CD4-positive, alpha-beta T cell treated with Interleukin-10 for 1 hour (primary cell): ENCODE measurements at places on chromosomes 11 and 22.

DNA sequence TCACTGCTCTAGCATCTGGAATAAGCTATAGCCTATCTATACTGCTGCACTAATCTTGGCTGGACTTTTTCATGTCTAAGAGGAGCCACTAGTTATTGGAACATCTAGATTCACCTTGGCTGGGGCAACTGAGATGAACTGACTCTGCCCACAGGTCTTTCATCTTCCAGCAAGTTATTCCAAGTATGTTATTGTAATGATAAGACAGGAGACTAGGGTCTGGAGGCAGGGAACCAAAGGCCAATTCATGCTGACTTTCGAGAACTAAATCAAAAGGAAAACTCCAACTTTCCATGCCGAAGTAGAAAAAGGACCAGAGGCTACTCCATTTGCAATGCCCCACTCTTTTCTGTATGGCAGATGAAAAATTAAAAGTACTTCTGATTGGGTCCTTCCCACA lies 1243.0 kb upstream of the RAG2 start:
- DNase-seq, result no peak

DNA sequence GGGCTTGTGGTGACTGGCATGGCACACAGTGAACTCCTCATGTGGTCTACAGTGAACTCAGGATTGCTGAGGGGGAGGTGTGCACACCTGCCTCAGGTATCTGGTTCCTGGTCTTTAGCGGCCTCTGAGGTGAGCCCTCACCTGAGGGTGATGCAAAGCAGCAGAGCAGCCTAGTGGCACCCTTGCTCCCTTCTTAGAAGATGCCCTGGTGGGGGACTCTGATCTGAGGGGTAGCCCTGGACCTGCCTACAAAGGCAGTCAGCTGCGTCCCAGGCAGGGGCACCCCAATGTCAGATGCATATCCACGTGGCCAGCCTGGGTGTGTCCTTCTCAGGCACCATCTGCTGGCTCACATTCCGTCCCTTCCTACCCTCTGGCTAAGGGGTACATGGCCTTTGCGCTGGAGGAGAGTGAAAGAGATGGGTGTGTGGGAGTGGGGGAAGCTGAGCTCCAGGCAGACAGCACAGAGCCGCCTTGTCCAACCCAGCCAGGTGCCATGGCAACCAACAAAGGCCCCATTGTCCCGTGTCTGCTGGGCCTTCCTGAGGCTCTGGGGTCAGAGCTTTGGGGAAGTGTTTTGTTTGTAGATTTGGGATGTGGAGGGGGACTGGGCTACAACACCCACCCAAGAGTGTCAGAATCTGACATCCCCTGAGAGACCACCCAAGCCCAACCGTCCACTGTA lies 5.8 kb downstream of the PLEKHB1 start:
- no peak for DNase-seq

DNA sequence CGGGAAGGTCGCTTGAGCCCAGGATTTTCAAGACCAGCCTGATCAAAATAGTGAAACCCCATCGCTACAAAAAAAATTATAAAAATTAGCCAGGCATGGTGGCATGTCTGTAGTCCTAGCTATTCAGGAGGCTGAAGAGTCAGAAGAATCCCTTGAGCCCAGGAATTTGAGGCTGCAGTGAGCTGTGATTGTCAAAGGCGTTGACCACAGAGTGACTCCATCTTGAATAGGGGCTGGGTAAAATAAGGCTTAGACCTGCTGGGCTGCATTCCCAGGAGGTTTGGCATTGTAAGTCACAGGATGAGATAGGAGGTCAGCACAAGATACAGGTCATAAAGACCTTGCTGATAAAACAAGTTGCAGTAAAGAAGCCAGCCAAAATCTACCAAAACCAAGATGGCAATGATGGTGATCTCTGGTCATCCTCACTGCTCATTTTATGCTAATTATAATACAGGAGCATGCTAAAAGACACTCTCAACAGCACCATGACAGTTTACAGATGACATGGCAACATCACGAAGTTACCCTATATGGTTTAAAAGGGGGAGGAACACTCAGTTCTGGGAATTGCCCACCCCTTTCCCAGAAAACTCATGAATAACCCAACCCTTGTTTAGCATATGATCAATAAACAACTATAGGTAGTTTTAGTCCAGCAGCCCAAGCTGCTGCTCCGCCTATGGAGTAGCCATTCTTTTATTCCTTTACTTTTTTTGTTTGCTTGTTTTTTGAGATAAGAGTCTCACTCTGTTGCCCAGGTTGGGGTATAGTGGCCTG lies 2.8 kb upstream of the RDX start:
- DNase-seq, result no peak

- DNase-seq, result no peak
Observed at GRCh38 chr11:14347991-14348390, 11.0 kb downstream of the RRAS2 start.
